BE2C (cell line): ENCODE measurements at places on chromosomes 2 and 18.
A peak's percentile ranks its signal among the peaks of the same experiment; 100 is the strongest.

DNA sequence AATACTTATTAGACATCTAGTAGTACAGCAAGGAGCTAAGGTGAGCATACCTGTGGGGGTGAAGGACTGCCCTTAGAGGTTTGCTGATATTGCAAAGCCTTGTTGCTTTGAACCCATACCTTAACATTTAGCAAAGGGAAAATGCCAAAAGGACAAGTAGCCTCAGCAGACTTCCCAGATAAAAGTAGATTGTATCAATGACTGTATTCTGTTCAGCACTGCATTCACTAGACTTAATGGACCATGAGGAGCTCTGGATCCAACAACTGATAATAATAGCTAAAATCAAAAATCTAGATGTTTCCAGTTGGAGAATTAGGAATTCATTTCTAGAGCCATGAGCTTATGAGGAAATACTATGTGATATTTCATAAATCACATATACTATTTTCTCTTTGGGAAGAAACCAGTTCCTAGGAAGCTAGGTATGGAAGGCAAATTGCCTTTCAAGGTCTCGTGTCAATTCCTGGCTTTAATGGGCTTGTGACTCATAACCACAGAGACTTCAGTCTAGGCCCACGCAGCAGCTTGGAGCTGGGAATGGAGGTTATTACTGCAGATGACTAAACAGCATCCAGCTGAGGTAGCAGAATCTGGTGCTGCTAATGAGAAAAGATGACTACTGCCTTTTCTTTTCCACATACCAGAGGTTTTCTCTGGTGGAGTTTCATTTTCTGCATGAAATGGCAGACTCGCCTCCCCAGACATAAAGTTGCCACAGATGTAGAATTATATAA, 191.2 kb upstream of the NABP1 start:
- peak; percentile 62 for DNase-seq

- no peak for DNase-seq
Measured at GRCh38 chr2:172381275-172382027, 45.9 kb upstream of the ITGA6 start.

DNA sequence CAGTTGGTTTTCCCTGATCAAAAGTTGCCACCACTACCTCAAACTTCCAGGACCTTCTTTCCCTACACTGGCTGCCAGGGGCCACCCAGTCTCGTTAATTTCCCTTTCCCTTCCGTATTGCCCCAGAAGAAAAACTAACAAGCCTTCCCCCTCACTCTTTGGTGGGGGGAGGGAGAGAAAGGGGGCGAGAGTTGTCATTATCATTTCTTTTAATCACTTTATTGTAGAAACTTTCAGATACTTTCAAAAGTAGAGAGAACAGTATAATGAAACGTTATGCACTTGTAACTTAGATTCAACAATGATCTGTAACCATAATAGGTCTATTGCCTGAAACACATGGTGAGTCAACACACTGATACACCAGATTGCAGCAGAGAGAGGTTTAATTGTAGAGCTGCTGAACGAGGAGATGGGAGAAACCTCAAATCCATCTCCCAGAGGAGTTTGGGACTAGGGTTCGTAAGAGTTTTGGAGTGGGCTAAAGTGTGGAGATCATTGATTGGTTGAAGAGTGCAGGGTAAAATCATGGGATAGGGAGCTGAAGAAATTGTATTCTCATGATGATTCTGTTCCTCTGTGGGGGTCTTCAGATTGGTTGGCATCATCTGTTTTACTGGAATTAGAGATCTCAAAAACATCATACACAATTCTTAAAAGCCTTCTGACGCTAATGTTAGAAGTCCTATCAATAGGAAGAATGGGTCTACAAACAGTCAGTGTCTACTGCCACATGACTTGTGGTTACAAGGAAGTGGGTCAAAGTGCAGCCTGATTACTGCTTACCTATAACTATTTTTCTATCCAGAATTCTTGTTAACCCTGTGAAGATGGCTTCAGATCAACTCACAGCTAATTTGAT, 2.6 kb upstream of the RNF149 start:
- no peak for DNase-seq

DNA sequence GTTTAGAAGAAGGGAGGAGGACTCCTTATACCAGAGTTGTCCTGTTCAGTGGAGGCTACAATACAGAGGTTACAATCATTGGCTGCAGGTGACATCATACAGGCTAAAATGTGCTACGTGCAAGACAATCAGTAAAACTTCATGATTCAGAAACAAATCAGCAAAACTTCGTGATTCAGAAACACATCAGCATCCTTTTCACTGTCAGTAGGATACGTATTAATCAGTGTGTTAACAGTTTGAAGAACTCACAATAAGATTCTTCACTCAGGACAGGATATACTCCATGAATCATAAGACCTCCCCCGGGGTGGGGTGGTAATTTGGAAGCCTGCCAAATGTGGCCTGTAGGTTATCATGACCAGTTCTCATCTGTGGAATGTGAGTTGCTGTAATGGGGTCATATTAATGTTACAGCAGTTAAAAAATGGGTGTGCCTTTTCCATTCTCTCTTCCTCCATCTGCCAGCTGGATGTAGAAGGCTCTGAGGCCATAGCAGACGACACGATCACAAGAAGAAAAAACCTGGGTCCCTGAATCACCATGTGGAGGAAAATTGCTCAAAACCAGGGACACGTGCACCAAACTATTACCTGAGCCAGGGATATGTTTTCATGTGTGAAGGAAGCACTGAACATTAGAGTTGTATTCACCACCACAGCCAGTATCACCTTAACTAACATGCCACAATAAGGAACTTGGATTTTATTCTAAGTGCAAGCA, 134.8 kb upstream of the CREB1 start:
- DNase-seq = peak; percentile 46

DNA sequence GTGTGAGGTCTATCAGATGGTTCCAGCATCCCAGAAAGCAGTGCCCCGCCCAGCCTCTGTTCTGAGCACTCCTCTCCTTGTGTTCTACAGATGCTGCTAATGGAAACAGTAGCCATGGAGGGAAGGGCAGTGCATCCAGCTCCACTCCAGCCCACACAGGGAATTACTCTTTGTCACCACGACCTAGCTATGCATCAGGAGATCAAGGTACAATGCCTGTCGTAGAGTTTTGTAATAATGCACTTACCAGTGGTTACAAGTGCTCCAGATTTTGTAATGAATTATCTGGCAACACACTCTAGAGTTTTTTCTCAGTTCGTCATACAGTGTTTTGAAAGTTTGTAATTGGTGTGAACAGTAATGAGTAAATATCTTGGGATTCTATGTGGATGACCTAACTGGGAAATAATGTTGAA, 161.1 kb downstream of the ESCO1 start:
- DNase-seq = no peak

GRCh38 chr2:1512321-1513289, 99.3 kb downstream of the TPO start:
- no peak for DNase-seq
